ENCODE measurements at places on chromosomes 2 and 18.

DNA sequence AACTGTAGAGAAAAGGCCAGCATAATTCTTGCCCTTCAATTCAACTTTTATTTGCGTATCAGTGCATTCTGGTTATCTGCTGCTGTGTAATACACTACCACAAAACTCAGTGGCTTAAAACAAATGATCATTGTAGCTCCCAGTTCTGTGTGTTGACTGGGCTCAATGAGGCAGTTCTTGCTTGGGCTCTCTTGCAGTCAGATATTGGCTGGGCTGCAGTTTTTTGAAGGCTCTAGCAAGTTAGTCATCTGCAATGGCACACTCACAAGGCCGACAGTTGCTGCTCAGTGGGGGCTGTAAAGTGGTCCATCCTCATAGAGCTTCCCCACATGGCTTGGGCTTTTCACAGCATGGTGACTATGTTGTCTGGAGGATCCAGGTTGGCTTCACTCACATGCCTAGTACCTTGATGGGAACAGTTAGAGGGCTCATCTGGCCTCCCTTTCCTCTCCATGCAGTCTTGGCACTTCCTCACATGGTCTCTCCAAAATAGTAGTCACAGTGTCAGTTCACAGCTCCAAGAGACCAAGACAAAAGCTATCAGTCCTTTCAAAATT, 110.6 kb upstream of the TNP1 start:
- DNase-seq: no peak

DNA sequence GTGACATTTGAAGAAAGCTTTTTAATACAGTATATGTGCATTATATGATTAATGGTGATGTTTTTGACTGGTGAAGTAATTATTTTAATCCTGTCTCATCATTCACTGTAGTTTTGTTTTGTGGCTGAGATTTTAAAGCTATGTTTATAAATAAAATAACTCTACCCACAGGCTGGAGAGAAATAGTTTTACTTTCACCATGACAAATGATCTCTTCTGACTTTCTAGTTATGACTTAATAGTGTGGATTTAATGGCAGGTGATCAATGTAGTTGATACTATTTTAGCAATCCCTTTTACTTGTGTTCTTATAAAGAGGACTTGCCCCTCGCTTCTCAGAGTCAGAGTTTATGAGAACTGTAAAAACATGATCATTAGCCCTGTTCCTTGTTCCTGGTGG, 289.5 kb upstream of the SIX3 start:
- no peak for DNase-seq

- DNase-seq: no peak
Measured at GRCh38 chr2:27829791-27830190, 58.3 kb downstream of the MRPL33 start.

DNA sequence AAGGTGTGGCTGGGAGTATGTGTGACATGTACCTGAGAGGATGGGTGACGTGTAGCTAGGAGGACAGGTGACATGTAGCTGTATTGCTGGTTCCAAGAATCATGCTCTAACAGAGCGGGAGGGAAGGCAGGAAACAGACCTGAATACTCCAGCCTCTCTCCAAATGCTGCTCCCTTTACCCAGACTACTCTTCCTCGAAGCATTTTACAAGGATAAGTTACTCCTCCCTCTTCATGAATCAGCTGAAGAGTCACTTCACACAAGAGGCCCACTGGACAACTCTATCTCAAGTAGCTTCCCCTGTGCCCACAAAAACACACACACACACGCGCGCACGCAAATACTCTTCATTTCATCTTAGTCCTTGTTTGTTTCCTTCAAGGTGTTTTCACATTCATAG, 52.6 kb upstream of the KIDINS220 start:
- no peak for DNase-seq

DNA sequence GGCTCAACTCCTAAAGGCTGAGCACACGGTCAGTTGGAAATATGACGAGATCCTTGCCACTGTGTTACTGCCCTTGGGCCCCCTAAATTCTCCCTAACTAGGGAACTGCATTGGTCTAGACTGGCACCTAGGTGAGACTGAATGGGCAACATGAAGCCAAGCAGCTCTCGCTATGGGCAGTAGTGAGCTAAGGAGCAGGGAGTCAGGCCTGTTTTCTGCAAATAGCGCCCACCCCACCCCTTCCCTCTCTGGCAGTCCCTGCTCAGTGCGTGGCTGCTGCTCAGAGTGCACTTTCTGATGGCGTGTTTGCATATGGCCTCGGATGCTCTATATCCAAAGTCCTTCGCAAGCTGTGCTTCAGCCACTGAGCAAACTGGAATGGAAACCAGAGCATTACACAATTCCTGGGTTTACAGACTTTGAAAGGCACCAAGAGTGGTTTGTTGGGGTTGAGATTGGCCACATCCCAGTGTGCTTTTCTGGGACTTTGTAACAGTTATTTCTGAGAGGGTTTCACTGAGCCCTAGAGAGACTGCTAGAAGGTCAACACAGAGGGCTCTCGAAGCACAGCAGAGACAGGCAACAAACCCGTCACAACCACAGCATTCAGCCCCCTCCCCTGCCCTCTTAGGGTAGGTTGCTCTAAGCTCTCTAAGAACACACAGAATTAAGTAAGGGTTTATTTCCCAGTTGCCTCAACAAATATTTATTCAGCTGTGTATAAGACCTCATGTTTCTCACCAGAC, 419.9 kb downstream of the STK39 start:
- DNase-seq: no peak

DNA sequence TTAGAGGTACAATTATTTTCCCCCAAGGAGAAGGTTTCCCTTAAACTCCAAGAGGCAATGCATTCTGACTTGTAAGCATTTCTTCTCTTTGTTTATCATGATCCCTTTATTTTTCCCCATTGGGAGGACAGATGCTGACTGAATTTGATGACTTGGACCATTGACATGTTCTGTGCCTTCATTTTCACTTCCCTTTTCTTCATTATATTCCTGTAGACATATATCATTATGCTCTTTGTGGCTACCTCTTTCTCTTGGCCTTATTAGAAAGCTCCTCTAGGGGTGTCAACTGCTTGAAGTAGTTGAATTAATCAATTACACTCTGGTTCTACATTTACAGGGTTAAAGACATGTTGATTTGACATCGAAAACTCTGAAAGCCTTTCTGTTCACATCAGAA, 330.0 kb upstream of the DCC start:
- no peak for DNase-seq

DNA sequence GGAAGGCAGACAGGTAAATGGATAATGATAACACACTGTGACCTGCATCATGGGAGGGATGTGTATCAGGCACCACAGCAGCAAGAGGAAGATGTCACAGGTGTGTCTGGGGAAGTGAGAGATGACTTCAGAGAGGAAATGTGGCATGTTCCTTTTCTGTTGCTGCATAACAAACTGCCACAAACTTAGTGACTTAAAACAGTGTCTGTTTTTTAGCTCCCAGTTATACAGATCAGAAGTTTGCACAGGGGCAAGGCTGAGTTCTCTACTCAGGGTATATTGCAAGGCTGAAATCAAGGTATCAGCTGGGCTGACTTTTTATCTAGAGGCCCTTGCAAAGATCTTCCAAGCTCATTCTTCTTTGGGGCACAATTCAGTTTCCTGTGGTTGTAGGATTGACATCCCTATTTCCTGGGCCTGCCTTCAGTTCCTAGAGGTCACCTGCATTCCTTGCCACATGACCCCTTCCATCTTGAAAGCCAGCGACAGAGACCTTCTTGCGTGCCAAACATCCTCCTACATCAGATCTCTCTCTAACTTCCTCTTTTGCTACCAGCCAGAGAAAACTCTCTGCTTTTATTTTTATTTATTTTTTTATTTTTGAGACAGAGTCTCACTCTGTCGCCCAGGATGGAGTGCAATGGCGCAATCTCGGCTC, 2.1 kb upstream of the MAP3K2 start:
- no peak for DNase-seq
